ENCODE measurements at places on chromosomes 2 and 18. TPM values are rescaled to one million over a fixed set of nuclear protein-coding genes. Genes with fewer than 3 reads are reported as not detected.

- no peak for DNase-seq
These were observed 59.3 kb downstream of the CRACDL start for GRCh38 chr2:98876741-98877140.

GRCh38 chr2:102367331-102367971 lies 11.9 kb downstream of the IL18R1 start:
- no peak for DNase-seq

DNA sequence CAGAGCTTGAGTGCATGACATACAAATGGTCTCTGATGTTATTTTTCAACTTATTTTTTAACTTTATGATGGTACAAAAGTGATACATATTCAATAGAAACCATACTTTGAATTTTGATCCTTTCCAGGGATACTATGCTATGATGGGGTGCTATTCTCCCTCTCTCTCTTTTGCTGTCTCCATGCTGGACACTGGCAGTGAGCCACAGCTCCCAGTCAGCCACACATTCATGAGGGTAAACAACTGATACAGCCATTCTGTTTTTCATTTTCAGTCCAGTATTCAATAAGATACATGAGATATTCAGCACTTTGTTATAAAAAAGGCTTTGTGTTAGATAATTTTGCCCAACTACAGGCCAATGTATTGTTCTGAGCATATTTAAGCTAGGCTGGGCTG lies 859.3 kb upstream of the KLHL29 start:
- no peak for DNase-seq

GRCh38 chr2:212526059-212526458 lies 12.5 kb downstream of the ERBB4 start:
- DNase-seq: no peak

GRCh38 chr2:205427112-205427511 lies 255.2 kb upstream of the NRP2 start:
- DNase-seq: no peak

DNA sequence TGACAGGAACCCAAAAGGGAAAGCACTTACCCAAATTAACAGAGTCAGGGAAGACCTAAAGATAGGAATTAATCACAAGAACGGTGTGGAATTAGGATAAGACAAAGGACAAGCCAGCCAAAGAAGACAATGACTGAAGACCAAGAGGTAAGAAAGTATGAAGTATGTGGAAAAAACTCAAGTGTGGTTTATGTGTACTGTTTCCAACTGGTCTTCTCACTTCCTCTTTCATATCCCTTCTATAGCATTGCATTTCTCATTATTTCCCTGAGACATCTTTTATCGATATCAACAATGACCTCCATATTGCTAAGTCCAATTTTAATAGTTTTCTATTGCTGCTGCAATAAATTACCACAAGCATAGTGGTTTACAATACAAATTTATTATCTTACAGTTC lies 313.5 kb upstream of the SLC39A10 start:
- DNase-seq: no peak

DNA sequence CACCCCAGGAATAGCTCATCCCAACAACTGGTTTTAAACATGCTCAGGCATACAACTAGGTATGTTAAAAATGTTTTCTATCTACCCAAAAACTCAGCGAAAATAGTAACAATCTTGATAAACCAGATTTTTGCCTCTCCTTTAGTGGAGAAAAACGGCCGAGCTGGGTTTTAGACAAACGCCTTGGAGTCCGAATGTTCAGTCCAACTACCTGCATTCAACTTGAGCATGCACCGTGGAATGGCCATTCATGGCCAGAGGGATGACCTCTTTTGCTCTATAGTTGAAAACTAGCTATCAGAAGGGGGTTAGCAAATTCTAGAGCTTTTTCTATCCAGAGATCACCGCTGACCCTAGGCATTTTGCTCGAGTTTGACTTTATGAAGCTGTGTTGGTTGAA lies 30.8 kb downstream of the PDIA6 start:
- DNase-seq: no peak

DNA sequence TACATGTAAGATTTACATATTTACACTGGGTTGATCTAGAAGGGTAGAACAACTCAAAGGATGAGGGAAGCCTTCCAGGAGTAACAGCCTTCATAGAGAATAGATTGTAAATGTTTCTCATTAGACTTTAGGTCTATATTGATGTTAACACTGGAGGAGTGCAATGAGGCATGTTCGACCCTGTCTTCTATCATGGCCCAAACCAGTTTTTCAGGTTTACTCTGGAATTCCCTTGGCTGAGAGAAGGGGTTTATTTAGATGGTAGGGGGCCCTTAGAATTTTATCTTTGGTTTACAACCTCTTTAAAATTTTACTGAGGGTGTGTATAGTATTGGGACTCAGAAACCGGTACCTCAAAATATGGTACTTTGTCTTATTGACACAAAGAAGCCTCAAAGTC lies 634.9 kb upstream of the PIK3C3 start:
- DNase-seq: no peak

DNA sequence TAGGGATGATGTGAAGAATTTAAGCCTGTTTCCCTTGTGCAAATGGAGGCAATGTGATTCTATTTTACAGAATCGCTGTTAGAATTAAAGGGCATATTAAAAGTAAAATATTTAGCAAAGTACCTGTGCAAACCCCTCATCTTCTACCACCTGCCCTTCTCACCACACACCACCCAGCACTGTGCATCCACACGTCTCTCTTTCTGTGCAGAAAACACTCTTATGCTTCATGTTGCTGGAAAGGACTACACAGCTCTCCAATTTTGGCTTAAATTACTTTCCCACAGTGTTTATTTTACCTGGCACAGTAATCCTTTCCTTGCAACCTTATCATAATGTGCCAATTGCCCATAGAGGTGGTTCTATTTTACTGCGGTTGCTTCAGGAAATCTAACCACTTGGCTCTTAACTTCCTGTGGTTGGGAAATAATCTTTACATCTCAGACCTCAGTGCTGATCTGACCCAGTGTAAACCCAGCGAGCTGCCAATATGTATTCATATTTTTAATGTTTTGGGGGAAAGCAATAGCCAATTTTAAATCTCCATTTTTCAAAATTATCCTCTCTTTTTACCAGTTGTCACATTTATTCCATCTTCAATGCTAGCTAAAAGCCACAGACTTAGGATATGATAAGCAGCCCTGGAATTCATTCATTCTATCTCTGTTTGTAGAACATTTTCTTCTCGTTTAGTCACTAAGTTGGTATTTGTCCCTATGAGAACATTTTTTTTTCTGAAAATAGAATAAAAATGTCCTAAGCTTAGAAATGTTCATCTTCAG lies 250.9 kb downstream of the DSEL start:
- no peak for DNase-seq

- DNase-seq: no peak
These were observed 386.7 kb upstream of the CDH7 start for GRCh38 chr18:65363911-65364632.

DNA sequence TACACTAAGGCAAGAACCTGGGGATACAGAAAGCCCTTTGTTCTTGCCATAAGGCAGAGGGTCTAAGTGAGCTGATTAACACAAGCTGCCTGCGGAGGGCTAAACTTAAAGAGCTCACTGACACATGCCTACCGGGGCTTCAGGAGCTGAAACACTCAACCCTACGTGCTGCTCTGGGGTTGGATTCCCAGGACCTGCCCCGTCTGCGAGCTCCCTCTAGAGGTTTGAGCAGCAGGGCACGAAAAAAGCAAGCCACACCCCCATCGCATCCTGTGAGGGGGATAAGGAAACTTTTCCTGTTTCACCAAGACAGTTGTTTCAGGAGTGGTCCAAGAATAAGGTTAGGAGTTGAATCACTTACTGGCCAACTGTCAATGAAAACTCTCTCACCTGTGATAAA lies 562.1 kb downstream of the TMX3 start:
- DNase-seq: no peak

CNPPD1 gene
- 84.1 TPM for polyA plus RNA-seq

AKAIN1 gene
- not detected for polyA plus RNA-seq

HJURP gene
- polyA plus RNA-seq: 16.5 TPM

PLGLB1 gene
- polyA plus RNA-seq: 0.89 TPM

MDH1B gene
- 1.7 TPM for polyA plus RNA-seq

ANKRD62 gene
- not detected for polyA plus RNA-seq

All from SK-N-SH (cell line).